ENCODE measurements at places on chromosomes 1 and 21.

- DNase-seq: no peak
Measured at GRCh38 chr1:34477632-34478141, 277.2 kb upstream of the GJB5 start.

- no peak for DNase-seq
Measured at GRCh38 chr1:234216116-234216703, 157.0 kb upstream of the COA6 start.

DNA sequence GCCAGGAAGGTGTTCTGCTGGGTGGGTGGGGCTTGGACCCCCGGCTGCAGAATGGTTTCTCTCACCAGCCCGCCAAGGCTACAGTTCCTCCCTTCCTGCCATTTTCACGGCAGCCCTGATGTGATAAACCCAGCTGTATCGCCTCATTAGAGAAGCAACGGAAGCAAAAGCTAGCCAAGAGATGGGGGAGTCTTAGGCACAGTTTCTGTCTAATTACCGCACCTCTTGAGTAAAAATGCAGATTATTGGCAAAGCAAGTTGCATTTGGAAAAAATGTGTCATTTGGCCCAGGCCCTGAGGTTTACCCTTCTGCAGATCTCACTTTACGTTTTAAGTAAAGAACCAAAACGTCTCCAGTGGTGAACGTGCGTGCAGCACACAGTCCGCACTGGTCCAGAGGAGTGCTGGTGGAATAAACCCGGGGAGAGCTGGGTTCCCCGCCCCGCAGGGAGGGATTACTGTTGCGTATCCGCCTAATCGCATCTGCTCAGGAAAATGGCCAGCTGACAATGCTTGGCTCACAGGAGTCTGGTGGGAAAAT lies 109.9 kb downstream of the GALNT2 start:
- no peak for DNase-seq

- peak; percentile 68 for DNase-seq
Measured at GRCh38 chr21:39000496-39000895, 182.8 kb downstream of the PSMG1 start.

DNA sequence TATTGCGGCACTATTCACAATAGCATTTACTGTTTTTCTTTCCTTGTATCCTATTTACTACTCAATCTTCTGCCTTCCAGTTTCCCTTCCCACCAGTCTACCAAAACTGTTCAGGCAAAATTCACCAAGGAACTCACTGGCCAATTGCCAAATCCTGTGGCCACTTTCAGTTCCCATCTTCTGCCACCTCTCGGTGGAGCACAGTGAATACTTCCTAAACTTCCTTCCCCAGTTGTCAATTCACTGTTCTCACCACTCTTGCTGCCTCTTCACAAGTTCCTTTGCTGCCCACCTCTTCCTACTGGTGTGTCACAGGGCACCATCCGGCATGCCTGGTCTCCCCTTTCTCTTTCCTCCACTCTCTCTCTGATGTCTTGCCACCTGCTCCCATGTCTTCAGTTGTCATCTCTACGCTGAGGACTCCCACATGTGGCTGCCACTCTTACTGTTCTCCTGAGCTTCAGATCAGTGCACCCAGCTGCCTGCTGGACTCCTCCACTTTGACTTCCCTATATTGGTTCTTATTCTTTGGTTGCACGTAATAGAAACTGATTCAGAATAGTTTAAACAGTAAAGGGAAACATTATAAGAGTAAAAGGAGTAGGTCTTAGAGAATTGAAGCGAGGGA lies 114.4 kb downstream of the PIK3R3 start:
- no peak for DNase-seq

DNA sequence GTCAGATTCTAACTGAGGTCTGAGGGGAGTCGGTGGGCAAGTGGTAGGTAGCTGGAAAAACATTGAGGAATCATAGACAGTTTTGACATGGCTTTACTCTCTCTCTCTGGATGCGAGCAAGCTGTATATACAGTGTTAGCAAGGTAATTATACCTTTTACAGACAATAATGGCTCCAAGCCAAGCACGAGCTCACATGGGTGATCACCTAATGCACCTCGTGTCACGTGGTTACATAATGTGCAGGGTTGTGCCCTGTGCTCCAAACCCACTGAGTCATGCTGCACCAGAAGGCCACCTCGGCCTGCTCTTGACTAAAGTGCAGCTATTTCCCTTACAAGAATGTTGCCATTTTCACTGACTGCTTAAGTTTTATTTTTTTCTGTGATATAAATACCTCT lies 7.6 kb upstream of the CLCA2 start:
- DNase-seq: no peak

DNA sequence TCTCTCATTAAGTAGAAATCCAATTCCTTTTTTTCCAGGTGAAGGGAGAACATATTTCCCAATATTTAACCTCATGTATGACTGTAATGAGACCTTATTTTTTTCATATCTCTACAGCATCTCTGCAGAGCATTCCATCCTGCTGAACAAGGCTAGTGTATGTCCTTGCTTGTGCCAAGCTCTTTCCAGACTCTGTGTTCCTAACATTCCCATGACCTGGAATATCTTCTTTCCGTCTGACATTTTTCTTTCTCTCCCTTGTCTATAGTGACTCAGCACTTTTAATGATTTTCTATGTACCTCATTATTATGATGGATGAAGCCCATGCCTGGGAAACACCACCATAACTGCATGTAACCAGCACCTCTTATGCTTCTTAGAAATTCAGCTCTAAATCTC lies 278.3 kb upstream of the NRIP1 start:
- no peak for DNase-seq

DNA sequence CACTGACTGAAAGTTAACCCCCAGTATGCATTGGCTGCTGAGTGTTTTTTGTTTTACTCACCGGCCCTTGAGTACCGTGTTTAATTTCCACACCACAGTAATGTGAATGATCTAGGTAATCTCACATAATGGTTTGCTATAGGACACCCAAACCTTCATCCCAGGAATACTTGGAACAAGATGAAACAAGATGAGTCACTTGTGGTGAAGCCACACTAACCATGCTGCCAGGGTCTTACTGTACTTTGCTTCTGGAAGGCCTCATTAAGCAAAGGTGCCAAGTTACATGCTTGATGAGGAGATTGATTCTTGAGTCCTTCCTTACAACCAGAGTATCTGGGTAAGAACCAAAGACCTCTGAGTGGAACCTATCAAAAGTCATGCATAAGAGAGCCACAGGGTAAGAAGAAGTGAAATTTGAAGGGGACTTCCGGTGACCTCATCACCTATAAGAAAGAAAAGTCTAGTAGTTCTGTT lies 163.3 kb downstream of the NRIP1 start:
- no peak for DNase-seq

GRCh38 chr1:48344373-48344772 lies 121.9 kb downstream of the SLC5A9 start:
- DNase-seq: no peak

DNA sequence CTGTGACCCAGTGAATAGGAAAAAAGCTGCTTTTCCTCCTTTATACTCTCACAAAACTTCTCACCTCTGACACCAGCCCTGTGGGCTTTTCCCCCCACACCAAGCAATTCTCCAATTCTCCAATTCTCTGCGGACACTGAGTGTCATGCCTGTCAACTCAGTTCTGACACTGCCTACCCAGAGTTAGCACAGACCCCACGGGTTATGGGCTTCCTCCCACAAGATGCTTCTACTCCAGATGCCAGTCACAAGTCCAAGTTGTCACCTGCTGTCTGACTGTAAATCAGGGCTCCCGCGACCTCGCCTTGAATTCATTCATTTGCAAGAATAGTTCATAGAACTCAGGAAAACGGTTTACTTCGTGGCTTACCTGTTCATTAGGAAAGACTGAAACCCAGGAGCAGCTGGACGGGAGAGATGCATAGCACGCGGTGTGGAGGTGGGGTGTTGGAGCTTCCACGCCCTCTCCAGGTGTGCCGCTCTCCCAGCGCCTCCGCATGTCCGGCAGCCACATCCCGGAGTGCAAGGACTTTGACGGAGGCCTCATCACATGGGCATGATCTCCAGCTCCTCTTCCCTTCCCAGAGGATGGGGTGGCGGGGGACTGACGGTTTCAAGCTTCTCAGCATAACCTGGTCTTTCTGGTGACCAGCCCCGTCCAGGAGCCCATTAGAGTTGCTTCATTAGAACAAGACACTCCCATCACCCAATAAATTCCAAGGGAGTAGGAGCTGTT lies 154.7 kb downstream of the PGBD5 start:
- DNase-seq: no peak

DNA sequence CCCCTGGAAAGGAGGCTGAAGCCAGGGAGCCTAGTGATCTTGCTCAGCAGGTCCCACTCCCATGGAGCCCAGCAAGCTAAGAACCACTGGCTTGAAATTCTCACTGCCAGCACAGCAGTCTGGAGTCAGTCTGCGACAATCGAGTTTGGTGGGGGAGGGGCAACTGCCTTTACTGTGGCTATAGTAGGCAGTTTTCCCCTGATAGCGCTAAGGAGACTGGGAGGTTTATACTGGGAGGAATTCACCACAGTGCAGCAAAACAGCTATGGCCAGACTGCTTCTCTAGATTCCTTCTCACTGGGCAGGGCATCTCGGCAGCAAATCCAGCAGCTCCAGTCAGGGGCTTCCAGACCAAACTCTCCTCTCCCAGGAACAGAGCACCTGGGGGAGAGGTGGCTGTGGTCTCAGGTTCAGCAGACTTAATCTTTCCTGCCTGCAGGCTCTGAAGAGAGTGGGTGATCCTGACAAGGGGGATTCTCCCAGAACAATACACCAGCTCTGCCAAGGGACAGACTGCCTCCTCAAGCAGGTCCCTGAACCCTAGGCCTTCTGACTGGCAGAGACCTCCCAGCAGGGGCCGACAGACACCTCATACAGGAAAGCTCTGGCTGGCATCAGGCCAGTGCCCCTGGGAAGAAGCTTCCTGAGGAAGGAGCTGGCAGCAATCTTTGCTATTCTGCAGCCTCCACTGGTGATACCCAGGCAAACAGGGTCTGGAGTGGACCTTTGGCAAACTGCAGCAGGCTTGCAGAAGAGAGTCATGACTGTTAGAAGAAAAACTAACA lies 548.5 kb upstream of the NEGR1 start:
- DNase-seq: no peak

DNA sequence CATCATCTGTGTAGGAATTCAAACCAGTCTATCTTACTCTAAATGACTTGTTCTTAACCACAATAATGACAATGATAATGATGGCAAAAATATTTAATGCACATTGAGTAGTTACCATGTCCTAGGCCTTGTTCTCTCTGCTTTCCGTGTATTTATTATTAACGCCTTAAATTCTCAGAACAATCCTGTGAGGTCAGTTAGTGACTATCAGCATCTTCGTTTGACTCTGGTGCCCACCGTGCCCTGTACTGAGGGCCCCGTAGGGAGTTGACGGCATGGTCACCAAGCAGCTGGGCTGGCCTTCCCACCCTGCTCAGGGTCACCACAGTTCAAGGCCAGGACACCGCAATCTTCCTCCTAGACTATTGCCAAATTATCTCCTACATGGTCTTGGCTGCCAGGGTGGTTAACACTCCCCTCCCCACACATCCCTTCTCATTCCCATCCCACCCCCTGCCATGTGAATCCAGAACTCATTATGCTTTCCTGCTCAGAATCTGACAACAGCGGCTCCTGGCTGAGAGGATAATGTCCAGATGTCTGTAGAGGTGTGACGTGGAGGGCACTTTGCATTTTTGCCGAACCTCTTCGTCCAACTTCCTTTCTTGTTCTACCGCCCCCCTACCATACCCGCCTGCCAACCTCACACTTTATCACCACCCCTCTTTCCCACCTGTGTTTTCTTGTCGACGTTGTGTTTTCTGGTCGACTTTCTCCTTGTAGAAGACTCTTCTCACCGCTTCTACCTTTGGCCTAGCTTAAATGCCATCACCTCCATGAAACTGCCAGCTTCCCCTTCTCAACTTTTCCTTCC lies 33.4 kb downstream of the IGFN1 start:
- DNase-seq: no peak

GRCh38 chr1:53653631-53654030 lies 85.3 kb downstream of the GLIS1 start:
- no peak for DNase-seq

GRCh38 chr1:101005871-101006270 lies 19.7 kb downstream of the DPH5 start:
- no peak for DNase-seq

DNA sequence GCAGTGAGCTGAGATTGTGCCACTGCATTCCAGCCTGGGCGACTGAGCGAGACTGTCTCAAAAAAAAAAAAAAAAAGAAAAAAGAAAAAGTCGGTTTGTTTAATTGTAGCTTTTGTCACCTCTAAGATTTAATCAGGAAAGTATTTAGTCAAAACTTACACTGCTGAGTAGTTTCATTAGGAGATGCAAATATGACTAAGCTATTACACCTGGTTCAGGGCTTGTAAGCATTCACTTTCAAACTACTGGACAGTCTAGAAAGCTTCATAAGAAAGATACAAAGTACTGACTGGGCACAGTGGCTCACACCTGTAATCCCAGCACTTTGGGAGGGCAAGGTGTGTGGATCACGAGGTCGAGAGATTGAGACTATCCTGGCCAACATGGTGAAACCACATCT lies 75.9 kb upstream of the CACYBP start:
- DNase-seq: no peak

DNA sequence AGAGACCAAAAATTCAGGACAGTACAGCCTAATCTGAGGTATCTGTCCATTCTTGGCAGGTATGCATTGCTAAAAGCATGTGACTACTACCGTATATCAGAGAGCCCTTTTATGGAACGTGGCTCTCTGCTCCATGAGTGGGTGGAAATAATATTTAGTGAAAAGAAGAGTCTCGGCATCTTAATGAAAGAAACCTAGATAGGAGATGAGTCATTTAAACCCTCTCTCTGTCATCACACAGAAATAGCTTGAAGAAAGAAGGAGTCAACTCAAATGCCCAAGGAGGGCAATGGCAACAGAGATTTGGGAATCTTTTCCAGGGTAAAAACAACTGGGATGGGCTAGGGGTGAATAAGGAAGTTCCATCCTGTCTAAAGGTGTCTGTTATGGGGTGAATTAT lies 528.2 kb downstream of the SMYD3 start:
- DNase-seq: no peak

DNA sequence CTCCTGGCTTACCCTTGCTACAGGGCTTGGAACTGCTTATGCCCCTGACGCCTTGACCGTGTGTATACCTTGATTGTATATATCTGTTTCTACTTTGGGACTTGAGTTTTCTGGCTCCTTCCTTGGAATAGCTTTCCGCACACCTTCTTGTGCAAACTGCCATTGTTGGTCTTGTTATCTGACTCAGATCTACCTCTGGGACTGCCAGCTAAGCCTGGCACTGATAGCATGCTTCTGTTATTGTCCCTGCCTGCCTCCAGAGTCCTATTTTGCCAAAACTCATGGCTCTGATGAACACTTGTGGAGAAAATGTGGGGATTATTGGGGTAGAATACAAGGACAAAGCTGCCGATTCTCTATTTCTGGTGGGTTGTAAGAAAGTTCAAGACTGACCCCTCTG lies 15.4 kb downstream of the FMOD start:
- no peak for DNase-seq

GRCh38 chr1:29801561-29801973 lies 565.2 kb downstream of the PTPRU start:
- no peak for DNase-seq

GRCh38 chr1:24411963-24412362 lies 1.6 kb downstream of the STPG1 start:
- DNase-seq: no peak

Data from CD4-positive, alpha-beta T cell treated with Interferon gamma for 1 hour (primary cell).